ENCODE measurements at places on chromosomes 7 and 10.

DNA sequence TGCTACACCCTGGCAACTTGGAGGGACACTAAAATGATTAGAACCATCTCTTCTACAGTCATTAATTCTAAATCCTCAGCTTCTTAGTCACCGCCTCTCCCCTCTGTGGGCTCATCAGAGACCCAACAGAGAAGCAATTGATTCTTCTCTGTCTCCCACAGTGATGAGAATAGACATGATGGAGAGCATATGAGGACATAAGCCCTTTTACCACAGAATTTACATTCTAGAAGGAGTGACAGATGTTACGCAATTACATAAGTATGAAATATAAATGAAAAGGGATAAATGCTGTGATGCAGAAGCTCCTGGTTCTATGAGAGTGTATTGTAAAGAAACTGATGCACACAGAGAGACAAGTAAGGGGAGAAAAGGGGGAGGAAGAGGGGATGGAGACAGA, 18.1 kb upstream of the ABCB5 start:
- DNase-seq, result no peak

GRCh38 chr10:44651834-44652233, 259.3 kb upstream of the TMEM72 start:
- no peak for DNase-seq

DNA sequence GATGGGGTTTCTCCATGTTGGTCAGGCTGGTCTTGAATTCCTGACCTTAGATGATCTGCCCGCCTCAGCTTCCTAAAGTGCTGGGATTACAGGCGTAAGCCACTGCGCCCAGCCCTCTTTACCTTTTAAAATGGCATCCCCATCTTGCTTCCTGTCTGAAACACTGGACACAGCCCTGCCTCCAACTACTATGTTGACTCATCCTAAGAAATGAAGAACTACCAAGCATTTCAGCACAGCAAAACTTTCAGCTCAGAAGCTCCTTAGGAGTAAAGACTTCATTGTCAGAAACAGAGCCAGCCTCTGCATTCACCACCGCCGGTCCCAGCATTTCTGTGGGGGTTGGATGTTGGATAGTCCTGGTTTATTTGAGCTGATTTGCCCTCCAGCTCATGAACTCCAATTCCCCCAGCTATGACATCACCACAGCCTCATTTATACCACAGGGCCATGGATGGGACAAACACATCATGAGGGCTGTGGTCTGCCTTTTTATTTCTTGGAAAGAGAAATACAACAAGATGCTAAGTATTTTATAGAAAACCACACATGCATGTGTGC, 123.5 kb downstream of the ADCY1 start:
- no peak for DNase-seq

GRCh38 chr10:116691635-116692034, 50.7 kb downstream of the HSPA12A start:
- no peak for DNase-seq

DNA sequence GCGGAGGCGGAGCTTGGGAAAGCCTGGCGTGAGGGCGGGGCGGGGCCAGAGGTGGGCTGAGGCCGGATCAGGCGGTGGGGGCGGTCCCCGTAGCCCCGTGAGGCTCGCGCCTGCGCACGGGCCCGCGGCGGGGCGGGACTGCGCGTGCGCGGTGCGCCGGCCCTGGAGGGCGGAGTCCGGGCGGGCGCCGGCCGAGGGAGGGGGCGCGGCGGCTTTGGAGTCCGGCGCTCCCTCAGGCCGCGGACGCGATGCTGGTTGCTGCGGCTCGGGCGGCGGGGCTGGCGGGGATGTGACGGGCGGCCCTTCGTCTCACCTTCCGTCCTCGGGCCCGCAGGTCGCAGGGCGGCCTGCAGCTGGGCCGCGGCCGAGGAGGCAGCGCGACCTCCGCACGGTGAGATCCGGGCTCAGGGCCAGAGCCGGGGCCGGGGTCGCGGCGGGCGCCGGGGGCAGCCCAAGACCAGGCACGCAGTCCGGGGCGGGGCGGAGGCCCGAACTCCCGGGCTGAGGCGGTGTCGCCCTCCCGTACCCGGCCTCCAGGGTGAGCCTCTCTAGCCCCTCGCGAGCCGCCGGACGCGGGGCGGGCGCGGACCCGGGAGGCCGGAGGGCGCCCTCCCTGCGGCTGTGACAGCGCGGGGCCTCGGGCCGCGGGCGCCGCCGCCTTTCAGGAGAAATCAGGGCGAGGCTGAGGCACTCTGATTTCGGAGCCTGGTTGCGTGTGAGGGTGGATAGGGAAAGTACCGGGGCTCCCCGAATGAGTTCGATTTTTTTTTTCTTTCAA, at the start of gene CCSER2:
Gene CCSER2 (plus strand): TSS at position 172 of the 778 bp plus-strand sequence. CDS start 42,464 bp downstream, outside the sequence.
- DNase-seq, result peak; percentile 91

DNA sequence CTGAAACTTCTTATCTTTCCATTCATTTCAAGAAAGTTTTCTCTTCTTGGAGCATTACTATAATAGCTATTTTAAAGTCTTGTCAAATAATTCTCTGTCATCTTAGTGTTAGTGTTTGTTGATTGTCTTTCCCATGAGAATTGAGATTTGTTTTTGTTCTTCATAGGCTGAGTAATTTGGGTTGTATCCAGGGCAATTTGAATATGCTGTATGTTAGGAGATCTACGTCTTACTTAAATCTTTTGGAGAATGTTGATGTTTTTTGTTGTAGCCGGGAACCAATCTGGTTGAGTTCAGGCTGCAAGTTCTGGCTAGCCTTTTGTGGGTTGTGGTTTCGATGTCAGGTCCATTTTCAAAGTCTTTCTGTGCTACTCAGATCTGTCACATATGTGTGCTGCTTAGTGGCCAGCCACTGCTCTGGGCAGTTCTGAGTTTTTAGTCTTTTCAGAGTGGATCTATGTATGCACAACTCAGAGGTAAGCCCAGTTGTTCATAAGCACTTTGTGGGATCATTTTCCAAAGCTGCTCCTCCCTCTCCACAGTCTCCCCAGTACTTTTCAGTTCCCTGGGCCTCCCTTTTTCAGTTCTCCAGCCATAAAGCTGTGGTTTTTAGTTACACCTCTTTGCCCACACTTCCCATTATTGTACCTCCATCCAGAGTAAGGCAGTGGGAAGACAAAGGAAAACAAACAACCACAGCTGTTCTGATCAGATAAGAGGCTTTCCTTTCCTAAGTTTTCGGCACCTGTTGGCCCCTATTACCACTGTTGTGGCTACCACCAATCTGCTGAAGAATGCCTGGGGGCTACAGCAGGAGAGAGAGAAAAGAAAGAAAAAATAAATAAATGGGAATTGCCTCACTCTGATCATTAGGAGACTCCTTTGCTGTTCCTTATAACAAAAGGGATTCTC, 4.7 kb upstream of the CCNJ start:
- no peak for DNase-seq

- no peak for DNase-seq
These were observed 11.5 kb upstream of the AASS start for GRCh38 chr7:122155566-122155965.

DNA sequence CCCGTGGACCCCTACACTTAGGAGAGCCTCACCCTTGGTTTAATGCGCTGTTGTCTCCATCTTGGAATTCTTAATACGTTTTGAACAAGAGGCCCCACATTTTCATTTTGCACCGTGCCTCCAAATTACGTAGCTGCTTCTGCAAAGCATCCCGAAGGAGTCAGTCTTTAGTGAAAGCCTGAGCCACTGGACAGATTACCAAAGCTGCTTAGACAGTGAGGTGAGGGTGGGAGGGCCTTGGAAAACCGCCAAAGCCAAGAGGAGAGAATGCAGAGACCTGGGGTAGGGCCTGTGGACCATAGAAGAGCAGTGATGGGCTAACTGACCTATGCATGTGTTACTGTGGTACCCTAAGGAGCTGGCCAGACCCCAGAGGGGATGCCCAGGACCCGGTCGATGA, 4.2 kb upstream of the TCAF1 start:
- DNase-seq, result no peak

DNA sequence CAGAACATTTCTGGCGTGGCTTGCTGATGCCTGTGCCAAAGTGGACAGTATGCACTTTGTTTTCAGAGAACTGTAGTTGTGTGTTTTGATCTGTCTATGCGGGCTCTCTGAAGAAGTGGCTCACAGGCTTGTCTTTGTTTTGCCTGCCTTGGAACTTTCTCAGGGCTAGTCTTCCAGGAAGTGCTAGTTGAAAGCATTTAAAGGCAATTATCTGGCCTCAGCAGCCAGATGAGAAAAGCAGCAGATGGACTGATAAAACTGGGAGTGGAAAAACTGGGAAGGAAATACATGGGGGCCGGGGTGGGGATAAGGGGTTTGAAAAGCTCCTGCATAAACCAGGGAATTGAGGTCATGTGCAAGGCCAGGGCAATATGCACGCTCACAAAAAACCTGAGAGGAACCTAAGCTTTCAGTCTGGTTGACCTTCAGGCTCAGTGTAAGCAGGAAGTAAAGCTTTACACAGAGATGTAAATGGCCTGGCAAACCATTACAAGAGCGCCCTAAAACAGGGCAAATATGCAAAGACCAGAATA, 94.5 kb downstream of the ZNF33B start:
- DNase-seq, result no peak

GRCh38 chr7:140146574-140146973, 30.2 kb downstream of the KDM7A start:
- peak; percentile 7 for DNase-seq

DNA sequence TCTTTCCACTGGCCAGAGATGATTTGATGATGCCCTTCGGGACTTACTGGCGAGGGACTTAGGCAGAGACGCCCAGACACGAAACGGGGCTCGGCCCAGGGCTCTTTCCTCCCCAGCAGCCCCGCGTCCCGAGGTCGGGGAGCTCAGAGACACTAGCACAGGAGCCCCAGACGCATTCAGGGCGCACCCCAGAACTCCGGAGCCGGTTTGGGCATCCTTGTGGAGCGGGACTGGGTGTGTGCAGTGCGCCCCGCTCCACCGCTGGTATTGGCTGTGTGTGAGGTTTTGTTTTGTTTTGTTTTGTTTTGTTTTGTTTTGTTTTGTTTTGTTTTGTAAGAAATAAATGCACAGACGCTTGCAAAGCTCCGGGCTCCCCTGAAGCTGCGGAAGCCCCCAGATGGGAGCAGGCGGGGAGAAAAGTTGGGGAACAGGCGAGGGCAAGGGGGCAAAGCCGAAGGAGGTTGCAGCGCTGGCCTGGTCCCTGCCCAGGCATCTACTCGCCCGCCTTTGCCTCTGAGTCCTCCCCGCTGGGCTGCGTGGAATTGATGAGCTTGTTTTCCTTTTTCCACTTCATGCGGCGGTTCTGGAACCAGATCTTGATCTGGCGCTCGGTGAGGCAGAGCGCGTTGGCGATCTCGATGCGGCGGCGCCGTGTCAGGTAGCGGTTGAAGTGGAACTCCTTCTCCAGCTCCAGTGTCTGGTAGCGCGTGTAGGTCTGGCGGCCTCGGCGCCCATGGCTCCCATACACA, 1.9 kb upstream of the HOXA5 start:
- no peak for DNase-seq

- peak; percentile 49 for DNase-seq
These were observed 10.9 kb upstream of the CHRM2 start for GRCh38 chr7:136857573-136857972.

DNA sequence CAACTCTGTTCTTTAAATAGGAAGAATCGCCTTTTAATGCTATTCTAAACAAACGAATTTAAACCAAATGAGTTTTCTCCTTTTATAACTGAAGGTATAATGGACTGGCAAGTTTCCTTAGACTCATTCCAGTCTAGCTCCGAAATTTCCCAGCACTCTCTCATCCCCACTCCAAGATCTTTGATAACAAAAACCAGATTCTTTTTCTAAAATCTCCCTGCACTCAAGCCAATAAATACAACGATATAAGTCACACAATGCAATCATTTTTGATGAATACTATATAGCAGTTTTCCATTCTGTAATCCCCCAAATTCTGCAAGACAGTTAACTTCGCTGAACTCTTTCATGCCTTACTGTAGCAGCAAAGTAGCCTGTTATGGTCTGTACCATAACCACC, 1.9 kb downstream of the OGA start:
- no peak for DNase-seq

DNA sequence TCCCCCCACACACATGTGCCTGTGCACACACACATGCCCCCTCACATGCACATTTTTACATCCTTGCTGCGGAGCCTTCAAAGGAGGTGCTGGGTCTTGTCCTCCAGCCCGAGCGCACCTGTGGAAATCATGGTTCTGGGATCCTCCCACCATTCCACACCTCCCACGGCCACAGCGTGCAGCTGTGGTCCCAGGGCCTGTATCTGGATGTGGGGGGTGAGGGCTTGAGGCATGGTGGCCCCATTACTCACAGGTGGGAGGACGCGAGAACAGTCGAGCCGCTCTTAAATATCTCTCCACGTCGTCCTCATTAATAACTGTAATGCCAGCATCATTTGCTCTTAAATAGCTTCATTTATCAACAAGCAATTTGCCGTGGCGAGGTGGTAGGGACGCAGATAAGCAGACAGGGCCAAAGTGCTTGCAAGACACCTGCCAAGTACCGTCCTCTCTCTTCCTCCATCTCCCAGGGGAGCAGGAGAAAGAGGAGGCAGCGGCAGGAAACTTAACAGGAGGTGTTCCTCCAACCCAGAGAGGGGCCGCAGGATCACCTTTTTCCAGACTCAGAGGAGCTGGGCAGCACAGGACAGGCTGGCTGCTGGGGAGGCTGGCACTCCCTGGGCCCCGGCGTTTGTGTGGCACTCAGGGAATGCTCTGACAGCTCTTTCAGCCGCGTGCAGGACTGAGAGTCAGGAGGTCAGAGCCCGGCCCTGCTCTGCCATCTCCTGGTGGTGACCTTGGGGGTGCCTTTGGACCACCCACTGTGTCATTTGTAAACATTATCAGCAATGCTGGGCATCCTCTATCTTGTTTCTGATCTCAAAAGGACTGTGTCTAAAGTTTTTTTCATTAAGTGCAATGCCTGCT, 87.4 kb downstream of the CDH23 start:
- DNase-seq, result no peak

- peak; percentile 63 for DNase-seq
These were observed 32.0 kb upstream of the HABP2 start for GRCh38 chr10:113520690-113521474.

GRCh38 chr10:79418274-79418673, 27.1 kb downstream of the ZCCHC24 start:
- DNase-seq, result no peak

- DNase-seq, result no peak
These were observed 396.2 kb downstream of the REEP3 start for GRCh38 chr10:63917363-63917762.

DNA sequence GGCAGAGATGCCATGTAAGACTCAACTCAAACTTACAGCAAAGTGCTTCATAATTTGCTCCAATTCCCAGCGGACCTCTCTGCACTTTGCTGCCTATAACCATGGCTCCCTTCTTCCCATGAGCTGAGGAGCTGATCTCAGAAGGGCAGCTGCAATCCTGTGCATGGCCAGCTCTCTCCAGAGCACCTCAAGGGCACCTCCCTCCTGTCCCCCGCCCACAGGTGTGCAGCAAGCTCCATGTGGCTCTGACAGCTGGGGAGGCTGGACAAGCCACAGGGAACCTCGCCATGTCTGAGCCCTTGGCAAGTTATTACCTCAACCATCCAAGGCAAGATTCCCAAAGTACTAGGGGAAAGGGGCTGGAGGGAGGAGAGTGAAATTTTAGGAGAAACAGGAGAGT, 61.1 kb upstream of the DDC start:
- DNase-seq, result no peak

Data from left kidney (tissue), 8 donors.